ENCODE measurements at places on chromosomes 12 and 14.

GRCh38 chr12:115569345-115570068 is 708.0 kb downstream of the MED13L start:
- no peak for DNase-seq

DNA sequence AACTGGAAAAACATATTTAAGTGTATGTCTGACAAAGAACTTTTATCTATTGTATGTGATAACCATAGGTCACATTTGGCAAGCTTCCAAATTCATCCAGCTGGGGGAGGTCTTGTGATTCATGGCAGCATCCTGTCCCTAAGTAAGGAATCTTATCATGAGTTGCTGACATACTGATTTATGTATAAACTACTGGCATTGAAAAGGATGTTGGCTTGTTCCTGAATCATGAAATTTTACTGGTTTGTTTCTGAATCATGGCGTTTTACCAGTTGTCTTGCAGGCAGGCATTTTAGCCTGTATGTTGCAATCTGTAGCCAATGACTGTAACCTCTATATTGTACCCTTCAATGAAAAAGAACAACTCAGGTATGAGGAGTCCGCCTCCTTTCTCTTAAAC is 244.8 kb downstream of the IPO8 start:
- DNase-seq = peak; percentile 9

GRCh38 chr12:109982210-109982609 is 14.0 kb downstream of the GIT2 start:
- no peak for DNase-seq

- no peak for DNase-seq
These were observed 120.0 kb downstream of the KCNA5 start for GRCh38 chr12:5163661-5164060.

DNA sequence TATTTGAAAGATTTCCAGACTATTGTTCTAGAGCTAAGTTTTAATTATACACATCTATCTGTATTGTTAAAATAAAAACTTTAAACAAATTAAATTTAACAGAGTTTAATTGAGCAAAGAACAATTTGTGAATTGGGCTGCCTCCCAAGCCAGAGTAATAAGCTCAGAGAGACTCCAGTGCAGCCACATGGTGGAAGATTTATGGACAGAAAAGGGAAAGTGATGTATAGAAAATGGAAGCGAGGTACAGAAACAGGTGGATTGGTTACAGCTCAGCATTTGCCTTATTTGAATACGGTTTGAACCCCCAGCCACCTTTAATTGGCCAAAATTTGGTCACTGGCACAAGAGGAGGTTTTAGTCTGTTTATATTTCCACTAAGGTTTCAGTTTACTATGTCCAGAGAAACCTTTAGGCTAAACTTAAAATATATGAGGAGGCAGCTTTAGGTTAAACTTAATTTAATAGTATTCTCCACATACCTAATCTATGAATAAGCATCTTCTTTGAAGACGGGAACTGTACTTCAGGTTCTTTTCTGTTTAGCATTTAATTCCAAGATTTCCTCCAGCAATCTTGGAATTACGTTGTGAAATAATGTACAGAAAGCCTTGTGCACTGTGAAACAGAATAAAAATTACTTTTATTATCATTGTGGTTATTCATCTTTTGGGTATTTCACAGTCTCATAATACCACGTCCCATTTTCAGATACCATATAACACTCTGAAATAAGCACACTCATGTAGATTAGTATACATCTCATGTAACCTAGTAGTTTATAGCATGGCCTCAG is 19.4 kb downstream of the SRGAP1 start:
- DNase-seq = no peak

DNA sequence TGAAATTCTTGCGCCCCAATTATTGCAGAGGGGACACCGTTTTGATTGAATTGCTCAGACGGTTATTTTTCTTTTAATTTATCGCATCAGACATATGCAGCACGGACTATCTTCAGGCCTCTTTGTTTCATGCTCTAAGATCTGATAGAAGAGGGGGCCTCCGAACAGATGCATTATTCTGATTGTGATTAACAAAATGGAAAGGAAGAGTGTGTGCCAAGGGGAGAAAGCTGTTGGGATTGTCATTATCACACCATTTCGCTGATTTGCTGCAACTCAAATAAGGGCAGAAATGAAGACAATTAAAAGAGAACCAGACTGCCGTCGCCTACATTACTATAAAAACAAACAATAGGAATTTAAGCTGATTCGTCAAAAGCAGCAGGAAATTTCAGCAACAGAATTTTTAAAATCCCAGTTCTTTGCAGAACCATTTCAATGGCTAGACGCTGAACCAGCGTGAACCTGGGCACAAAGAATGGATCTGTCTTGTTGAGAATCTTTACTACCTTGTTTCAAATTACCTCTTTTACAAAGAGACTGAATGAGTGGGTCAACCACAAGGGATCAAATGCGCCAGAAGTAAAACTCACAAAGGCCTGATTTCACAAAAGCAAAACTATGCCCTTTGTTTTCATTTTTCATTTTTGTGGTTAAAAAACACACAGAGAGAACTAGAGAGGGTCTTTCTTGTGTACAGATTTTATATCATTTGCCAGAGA is 30.6 kb downstream of the TMEM132D start:
- no peak for DNase-seq

DNA sequence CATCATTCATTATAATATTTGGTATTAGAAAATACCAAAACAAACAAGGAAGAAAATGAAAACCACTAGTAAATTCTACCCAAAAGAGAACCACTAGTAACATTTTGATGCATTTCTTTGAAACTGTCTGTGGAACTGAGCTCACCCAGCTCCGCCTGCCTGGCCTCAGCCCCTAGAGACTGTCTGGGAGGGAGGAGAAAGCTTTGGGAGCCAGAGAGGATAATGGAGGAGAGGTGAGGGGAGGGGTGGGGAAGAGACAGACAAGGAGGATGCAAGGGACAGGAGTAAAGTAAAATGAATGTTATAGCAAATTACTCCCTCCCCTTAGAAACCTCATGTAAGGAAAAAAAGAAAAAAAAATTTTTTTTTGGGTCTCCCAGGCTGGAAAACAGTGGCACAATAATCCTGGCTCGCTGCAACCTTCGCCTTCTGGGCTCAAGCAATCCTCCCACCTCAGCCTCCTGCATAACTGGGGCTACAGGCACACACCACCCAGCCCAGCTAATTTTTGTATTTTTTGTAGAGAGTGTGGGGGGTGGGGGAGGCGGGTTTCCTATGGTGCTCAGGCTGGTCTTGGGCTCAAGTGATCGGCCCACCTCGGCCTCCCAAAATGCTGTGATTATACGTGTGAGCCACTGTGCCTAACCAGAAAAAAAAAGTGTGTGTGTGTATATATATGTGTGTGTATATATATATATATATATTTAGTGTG is 3.2 kb upstream of the MMP19 start:
- no peak for DNase-seq

- no peak for DNase-seq
These were observed 763.0 kb downstream of the NRXN3 start for GRCh38 chr14:78933166-78933565.

GRCh38 chr12:2057041-2057794 is 4.4 kb downstream of the CACNA1C start:
- peak; percentile 56 for DNase-seq

All from HT-29 (cell line).